ENCODE measurements at places on chromosomes 4 and X.

DNA sequence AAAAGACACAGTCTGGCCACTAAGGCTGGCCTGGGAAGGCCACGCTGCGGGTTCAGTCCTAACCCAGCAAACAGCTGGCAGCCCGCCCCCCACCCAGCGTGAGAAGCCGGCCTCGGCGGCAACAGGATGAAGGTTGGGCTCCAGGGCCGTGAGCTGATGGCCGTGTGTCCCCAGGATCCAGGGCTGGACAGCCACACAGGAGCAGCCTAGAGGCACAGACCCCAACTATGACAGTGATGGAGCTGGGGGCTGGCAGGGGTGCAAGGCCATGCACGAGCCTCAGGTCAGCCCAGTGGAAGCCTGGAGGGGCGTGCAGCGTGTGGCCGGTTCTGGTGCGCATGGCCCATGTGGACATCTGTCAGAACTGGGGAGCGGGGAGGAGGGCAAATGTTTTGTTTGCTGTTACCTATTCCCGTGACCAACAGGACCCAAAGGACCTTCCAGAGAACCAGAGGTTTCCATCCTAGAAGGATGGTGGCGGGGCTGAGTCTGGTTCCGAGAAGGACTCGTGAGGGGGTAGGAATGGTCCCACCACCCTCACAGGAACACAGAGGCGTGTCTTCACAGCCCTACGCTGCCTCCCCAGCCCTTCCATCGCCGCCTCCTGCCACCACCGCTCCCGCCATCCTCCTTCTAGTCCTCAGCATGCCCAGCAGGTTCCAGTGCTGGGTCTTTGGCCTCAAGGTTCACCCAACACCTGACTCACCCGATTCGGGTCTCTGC is 46.5 kb downstream of the ZFYVE28 start:
- DNase-seq: no peak

DNA sequence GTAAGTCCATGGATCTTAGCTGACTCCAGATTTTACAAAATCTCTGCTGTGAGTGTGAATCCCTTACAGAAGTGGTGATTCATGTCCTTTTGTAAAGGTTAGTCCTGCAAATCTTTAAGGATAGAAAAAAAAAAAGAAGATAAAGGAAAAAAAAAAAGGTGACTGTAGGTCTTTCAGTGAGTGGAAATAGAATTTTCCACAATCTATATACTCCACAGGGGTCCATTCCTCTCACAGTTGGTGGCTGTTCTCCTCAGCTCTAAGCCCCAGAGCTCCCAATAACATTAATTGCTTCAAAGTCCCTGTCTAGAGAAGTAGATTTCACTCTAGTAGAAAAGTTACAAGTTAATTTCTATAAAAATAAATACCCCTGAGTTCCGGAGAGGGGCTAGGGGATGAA is 189.1 kb downstream of the NDST4 start:
- DNase-seq: no peak

GRCh38 chr4:185286571-185286970 is 77.2 kb downstream of the SNX25 start:
- no peak for DNase-seq

DNA sequence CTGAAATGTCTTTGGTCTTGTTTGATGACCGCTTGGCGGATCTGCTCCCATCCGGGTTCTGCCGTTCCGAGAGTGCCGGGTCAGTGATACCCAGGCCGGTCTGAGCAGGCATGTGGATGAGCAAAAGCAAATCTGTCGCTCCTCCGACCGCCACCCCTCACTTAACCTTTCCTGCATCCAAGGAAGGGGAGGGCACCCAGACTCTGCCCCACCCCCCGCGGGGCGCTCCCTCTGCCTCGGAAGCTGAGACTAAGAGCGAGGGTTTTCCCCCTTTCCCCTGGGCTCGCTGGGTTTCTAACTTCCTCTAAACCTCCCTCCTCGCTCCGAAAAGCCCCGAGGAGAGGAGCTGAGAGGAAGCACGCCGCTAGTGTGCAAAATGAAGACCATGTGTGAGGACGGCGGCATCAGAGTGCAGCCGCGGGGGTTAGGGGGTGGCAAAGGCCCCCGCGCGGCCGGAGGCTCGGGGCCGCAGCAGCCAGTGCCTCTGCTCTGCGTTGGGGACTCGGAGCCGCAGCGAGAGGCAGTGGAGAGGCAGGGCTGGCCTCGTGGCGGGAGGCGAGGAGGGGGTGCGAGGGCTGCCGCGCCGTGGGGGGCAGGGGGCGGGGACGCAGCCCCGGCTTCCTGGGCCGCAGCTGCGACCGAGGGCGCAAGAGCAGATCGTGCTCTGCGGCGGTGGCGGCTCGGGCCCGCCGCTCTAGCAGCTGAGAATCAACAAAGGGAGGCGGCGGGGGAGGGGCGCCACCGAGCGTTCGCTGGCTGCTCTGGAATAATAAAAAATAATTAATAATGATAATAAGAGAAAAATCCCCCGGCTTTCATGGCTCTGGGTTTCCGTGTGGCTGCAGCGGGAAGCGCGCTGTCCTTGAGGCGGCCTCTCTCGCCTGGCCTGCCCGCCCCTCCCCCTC is 55.8 kb upstream of the BCOR start:
- DNase-seq: peak; percentile 83

DNA sequence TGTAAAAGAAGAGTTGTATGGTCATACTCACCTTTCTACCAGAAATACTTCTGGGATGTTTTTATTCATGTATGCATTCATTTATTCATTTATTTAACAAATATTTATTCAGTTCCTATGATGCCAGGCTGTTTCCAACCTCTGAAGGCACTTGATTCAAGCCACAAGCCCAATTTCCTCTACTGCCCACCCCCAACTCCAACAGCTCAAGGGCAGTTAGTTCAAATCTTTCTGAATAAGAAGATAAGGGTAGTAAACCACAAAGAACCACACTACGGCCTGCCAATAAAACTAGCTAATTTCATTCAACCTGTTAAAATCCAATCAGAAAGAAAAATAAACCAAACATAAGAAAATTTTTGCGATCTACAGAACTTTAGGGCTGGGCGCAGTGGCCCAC is 31.2 kb downstream of the LRBA start:
- DNase-seq: no peak

GRCh38 chr4:54709400-54709799 is 51.6 kb downstream of the KIT start:
- DNase-seq: no peak

DNA sequence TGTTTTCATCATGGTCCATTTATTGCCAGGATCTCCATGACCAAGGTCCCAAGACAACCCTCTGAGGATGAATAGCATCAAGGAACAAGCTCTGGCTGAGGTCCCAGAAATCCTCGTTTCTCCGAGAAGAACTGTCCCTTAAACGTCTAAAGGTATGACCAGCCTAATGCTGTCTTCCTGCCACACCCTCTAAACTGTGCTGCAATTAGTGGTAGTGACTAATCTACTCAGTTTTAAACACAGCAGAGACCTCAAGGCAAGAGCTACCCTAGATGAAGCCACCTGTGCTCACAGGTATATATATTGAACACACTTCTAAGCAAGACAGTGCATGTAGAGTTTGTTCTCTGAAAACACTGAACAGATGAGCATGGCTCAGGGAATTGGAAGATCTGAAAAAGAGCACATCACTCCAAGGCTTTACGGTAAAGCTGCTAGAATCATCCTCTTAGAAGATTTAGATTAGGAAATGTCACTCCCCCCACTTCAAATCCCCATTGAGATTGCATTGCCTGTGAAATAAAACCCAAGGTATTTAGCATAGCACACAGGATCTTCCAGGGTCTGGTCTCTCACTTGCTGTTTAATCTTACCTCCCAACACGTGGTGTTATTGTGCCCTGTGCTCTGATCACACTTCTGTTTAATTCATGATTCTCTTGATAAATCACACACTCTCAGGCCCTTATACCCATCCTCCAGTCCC is 173.9 kb upstream of the VCX3A start:
- DNase-seq: no peak

DNA sequence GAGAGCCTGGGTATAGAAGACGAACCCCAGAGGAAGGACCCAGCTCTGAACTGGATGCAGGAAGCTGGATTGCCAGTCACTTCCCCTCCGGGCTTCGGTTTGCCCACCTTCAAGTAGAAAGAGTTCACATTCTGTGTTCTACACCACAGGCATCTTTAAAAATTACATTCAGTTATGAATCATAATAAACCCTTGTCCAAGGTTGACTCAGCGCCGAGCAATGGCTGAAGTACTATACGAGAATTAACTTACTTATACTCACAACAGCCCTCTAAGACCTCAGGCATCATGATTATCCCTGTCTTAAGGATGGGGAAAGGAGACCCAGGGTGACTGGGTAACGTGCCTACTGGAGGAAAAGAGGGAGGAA is 72.5 kb downstream of the EVC2 start:
- no peak for DNase-seq

GRCh38 chr4:180203349-180203748 is 2039.9 kb upstream of the TENM3 start:
- DNase-seq: no peak

All from NCI-H2081 (cell line).